ENCODE measurements at places on chromosomes 4 and X. TPM values are rescaled to one million over a fixed set of nuclear protein-coding genes. Genes with fewer than 3 reads are reported as not detected.

- DNase-seq: no peak
Observed at GRCh38 chr4:7854697-7855370, 84.8 kb downstream of the AFAP1 start.

DNA sequence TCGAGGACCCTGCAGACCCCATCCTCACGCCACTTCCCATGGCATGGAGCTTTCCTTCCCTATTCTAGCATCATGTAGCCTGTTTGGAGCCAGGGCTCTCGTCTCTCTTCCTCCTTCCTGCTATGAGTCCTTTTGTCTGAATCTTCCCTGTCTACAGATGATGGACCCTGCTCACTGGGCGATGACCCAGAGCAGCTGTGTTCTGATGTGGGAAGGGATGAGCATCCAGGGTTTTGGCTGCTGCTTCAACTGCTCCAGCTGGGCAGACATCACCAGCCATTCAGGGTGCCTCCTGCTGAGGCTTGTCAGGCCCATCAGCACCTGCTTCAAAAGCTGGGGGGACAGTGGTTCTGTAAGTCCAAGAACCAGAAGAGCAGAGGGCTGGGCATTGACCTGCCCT, 3.2 kb upstream of the CCKAR start:
- no peak for DNase-seq

TLR1 gene
- total RNA-seq: 4.3 TPM

DNA sequence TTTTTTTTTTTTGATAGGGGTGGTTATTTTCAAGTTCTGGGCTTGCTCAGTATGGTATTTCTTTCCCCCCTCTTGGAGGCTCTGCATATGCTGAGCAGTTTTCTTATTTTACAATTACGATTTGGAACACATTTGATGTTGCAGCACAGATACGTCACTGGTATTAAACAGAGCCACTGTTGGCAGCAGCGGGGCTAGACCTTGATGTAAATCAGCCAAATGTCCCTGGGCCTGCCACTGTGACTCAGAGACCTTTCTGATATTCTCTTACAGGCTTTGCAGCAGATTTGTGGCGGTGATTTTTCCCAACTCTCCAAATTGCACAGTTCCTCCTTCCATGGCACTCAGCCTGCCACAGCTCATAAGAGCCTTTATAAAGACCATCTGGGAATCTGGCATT, 81.1 kb downstream of the VMA21 start:
- DNase-seq: no peak

- DNase-seq: no peak
Observed at GRCh38 chrX:69313617-69314290, 148.5 kb upstream of the PJA1 start.

EREG gene
- total RNA-seq: not detected

DNA sequence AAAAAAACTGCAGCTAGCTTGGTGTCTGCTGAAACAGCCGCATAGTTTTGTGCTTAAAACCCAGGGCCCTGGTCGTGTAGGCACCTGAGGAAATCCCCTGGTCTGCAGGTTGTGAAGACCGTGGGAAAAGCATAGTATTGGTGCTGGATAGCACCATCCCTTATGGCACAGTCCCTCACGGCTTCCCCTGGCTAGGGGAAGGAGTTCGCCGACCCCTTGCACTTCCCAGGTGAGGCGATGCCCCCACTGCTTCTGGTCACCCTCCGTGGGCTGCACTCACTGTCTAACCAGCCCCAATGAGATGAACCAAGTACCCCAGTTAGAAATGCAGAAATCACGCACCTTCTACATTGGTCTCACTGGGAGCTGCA, 1105.1 kb downstream of the STPG2 start:
- no peak for DNase-seq

COL25A1 gene
- 0.73 TPM for total RNA-seq

DNA sequence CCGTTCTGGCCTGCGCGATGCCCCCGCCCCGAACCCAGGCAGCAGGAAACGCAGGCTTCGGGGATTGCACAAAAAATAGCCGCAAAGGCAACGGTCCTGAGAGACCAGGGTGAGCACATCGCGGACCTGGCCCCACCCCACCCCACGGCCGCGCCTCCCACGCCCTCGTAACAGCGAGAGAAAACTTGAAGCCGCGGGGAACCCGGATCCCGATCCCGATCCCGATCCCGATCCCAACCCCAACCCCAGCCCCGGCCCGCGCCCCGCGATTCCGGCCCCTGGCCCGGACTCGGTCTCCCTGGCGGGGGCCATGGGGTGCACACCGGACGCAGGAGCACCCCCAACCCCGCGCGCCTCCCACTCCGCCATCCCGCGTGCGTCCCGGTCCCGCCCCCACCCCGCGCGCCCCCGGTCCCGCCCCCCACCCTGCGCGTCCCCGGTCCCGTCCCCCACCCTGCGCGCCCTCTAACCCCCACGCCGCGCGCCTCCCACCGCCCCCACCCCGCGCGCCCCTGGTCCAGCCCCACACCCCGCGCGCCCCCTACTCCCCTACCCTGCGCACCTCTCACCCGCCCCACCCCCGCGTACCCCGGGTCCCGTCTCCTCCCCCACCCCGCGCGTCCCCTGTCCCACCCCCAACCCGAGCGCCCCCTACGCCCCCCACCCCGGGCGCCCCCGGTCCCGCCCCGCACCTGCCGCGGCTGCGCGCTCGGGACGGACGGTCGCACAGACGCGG, 29.0 kb downstream of the NOP14 start:
- peak; percentile 87 for DNase-seq

CTAG1A gene
- total RNA-seq: not detected

PAK3 gene
- 0.60 TPM for total RNA-seq

PAGE2 gene
- not detected for total RNA-seq

DNA sequence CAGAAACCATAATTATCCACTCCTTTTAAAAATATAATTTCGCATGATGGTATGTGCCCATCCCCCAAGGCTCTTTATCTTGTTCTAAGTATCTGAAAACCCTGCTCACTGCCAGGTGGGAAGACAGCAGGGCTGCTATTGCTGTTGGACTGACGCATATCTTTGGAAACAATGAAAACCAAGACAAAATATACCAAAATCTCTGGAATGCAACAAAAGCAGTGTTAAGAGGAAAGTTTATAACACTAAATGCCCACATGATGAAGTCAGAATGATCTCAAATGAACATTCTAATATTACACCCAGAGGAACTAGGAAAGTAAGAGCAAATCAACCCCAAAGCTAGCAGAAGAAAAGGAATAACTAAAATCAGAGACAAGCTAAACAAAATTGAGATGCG, 162.0 kb downstream of the FAM47B start:
- no peak for DNase-seq

- DNase-seq: no peak
Observed at GRCh38 chr4:124325690-124326089, 386.8 kb downstream of the ANKRD50 start.

MAPK10 gene
- 4.1 TPM for total RNA-seq

- peak; percentile 88 for DNase-seq
Observed at GRCh38 chr4:139556071-139556723, at the start of gene SETD7. SETD7 (minus strand) TSS chr4:139556219; CDS start chr4:139556137, 82 bp downstream.

DNA sequence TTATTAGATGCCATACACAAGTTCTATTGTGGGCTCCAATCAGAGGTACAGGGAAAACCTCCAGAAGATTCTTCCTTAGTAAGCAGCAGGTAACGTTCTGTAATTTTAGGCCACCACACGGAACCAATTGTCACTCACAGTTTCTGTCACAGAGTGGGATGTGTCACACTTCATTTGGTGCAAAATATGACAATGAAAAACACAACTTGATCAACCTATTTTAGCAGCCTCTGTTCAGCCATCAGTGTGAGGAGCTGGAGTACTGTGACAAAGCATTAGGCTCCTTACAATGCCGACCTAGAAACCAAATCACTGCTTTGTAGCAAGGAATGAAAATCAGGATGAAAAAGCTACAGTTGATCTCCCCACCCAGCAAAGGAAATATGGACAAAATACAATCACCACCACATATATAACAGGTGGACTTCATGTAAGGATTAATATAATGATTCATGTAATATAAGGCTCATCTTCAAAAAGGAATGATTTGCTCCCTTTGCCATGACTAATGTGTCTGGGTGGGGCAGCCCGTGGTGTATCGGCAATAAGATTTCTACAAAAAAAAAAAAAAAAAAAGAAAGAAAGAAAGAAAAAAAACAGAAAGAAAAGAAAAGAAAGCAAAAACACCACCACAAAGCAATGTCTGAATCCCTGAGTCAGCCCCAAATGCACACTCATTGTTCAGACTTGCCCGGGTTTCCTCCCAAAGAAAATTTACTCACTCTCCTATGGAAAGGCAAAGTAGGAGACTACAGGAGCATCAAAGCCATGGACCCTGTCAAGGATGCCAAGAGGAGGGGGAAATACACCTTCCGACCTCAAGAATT, 36.0 kb downstream of the SLC9A7 start:
- no peak for DNase-seq

MAGEE1 gene
- total RNA-seq: 2.2 TPM

DNA sequence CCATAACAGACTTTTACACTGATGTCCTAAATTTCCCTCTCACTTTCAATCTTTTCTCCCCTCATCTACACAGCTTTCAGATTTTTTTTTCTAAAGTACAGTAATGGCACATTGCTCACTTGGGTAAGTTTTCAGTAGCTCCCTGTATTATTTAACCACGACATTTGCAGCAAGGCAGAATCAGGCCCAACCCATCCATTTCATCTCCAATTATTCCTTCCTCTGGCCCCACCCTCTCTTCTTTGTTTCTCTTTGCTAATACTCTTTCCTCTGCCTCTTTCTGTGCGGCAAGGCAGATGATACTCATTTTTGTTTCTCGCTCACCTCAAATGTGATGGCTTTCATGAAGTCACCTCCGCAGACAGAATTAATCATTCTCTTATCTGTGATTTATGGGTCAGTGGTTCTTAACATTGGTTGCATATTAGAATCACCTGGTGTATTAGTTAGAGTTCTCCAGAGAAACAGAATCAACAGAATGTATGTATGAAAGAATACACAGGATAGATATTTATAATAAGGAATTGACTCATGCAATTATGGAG, 43.4 kb upstream of the GATB start:
- DNase-seq: no peak

DNA sequence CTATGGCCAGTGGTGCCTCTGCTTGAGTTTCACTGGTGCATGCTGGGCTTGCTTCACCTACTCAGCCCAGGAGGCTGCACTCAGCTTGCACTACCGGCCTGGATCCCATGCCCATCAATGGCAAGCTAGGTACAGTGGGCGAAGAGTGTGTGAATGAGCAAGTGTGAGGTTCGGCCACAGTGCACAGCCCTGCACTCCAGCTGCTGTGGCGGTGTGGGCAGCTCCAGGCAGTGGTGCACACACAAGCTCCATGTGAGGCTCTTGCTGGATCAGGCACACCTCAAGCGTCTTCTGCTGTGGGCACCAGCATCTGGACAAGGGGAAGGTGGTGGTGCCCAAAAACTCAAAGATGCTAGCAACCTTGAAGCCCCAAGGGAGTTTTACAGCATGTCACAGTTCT, 820.9 kb upstream of the LCORL start:
- no peak for DNase-seq

DNA sequence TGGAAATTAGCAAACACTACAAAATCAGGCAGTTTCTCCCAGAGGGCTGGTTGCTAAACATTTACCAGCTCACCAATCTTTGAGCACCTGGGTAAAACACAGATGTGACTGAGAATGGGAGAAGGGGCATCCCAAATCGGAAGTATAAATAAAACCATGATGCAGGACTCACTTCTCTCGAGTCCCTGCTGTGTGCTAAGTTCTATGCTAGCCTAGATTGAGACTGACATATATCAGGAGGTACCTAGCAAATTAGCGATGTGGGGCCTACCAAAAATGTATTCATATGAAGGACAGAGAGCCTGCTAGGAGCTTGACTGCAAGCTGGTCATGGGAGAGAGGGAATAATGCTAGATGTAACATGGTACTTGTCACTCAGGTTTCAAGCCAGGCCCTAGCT, 171.9 kb upstream of the PGRMC2 start:
- no peak for DNase-seq

DNA sequence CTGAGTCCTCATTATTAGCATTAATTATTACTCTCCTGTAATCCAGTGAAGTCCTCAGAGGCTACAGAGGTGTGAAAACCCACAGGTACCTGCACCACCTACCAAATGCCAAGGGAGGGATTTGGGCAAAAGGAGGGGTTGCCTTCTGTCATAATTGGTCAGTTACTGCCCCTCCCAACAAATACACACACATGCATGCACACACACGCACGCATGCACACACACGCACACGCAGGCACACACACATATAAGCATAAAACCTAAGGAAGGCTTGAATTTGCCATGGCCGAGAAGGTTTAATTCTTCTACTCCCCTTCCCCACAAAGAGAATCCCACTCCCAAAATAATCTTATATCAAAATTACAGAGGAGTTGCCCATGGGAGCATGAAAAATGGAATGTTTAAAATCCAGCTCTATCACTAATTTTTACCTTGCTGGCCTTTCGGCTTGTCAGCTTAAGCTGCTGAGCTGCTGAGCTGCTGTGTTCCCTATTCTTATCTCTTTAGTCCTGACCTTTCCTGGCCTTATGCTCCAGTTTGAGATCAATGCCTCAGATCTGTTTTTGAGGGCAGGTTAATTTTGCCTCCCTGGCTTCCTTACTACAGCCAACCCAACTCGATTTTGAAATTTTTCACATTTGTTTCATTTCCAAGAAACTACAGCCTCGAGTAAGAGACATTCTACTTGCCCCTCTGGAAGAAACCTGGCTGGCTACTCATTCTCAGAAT, 95.0 kb downstream of the CAMK2D start:
- no peak for DNase-seq

- no peak for DNase-seq
Observed at GRCh38 chr4:64737026-64737853, 328.0 kb upstream of the TECRL start.

DNA sequence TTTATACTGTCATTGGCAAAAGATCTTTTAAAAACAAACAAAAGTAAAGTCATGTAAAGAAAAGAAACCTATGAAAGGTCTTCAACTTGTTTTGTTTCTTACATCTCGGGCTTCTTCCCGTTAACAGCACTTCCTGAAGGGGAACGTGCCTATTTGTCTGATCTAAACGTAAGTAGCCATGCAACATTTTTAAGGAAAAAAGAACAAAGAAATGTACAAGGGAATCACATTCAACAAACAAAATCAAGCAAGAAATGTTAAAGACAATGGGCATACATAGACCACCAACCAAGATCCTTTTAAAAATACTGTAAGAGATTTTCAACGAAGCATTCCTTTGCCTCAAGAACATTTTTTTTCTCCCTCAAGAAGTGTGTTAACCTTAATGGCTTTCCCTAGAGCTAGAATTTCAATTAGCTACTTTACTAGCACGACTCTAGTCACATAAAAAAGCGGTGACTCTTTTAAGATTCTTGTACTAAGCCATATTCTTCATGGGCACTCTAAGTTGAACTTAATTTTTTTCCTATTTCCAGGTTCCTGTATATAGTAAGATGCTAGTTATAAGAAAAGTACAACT, 112.0 kb upstream of the TTC29 start:
- DNase-seq: no peak

PRMT9 gene
- total RNA-seq: 4.2 TPM

GRCh38 chr4:163568843-163569242, 74.4 kb downstream of the TMA16 start:
- DNase-seq: no peak

DNA sequence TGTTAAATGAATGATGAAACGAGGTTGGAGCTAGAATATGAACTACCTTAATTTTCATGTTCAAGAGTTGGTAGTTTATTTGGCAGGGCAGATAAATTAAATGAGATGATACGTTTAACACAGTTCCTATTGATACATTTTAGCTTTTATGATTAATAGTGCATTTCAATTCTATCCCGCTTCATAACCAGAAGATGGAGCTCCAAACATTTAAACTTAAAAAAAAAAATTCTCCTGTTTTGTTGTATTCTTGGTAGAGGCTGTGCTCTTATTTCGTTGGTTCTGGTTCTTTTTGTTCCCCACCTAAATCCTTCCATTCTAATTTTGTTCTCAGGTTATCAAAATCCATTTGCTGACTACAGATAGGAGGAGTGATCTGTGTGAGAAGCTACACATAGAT, 71.8 kb upstream of the PTPN13 start:
- DNase-seq: no peak

HSFX4 gene
- not detected for total RNA-seq
